ENCODE measurements at places on chromosomes 11 and 22.

- DNase-seq = no peak
These were observed 1313.7 kb downstream of the BRD1 start for GRCh38 chr22:48513929-48514328.

- no peak for DNase-seq
These were observed 11.4 kb downstream of the DAGLA start for GRCh38 chr11:61691380-61692156.

DNA sequence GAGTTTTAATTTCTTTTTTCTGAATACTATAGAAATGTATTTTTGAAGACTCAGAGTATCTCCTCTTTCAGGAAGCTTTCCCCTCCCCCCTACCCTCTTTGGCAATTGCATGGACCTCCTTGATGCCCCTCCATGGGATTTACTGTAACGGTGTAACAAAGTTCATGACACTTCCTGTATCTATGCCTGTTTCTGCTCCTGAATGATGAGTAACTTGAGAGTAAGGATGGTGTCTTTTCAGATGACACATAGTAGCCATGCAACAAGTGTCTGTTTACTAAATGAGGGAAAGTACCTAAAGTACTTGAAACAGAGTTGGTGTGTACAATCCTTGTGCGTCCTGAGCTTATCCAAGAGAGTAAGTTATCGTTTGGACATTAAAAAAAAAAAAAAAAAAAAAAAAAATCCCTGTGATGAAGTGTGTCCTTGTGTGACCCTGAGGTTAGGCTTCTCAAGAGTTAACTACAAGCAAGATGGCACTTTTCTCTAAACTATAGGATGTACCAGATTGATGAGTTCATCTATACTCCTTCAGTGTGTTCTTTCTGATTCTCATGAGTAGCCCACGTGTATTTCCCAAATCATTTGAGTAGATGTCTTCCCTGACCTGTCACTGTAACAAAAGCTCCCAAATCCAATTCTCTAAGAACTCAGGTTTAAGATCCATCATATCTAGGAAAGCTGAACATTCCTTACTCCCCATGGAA is 7.4 kb downstream of the ETS1 start:
- no peak for DNase-seq

DNA sequence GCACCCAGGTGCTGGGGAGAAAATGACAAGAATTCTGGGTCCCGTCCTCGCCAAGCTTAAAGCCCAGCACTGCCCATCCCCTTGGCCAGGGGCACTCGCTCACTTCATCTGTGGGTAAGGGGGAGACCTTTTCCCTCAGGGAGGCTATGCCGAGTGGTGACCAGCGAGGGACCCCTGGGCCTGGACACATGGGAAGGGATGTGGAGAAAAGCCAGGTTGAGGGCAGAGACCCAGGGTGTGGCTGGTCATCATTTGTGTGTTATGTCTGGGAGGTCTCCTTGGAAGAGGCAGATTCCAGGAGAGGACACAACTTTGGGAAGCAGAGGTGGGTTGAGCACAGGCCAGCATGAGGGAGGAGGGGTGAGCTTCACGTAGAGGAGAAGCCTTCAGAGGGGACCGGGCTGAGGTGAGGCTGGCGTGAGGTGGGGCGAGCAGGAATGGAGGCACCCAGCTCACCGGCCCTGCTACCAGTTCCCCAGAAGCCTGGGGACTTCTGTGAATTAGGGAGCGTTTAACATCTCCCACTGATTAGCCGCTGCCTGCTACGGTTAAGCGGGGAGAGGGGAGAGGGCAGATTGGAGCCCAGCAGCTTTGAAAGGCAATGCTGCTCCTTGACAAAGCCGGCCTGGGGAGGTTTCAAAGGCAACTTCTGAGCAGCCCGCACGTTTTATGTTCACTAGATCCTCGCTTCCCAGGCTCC is 25.8 kb upstream of the NECTIN1 start:
- DNase-seq = no peak

GRCh38 chr11:14645985-14646900 is 2.6 kb downstream of the PDE3B start:
- peak; percentile 13 for DNase-seq

DNA sequence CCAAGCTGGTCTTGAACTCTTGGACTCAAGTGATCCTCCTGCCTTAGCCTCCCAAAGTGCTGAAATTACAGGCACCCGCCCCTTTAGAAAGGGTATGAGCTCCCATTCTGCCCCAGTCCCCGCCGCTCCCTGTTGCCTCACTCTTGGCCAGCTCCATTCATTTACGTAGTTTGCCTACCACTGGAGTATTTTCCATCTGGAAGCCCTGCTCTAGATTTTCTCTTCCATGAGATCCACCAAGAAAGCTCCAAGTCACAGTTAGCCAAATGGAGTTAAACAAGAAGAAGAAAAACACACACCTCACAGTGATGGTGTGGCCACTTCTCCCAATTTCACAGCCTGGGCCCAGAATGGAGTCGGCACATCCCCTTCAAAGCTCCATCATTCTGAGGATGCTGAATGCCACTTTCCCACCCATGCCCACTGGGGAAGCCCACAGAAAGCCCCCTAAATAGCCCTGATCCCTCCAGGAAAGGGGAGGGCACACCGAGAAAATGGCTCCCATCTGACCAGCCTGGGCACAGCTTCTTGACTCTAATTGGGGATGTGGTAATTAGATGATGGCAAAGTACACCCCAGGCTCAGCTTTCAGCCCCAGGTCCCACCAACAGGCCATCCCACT is 381.2 kb downstream of the MN1 start:
- no peak for DNase-seq

- DNase-seq = no peak
These were observed 12.7 kb downstream of the MRPL23 start for GRCh38 chr11:1959786-1960185.

DNA sequence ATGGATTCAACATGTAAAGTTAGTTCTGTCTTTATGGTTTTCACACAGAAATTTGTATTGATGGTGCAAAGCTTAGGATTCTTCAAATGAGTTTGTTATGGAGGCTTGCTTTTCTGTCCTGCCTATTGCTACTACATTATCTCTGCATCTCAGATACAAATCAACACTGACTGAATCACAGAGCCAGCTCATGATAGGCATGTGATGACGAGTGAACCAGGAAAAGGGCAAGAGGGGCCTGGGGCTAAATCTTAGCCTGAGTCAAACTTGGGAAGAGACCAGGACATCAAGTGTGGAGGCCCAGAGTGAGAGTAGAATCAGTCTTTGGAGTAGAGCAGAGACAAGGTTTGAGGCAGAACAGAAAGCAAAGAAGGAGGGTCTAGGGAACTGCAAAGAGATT is 107.1 kb upstream of the CD44 start:
- no peak for DNase-seq

- no peak for DNase-seq
These were observed 740 bp downstream of the EML3 start for GRCh38 chr11:62611705-62612365.
